Mesenchymal stem cell (in vitro differentiated cells and primary cell): ENCODE measurements at places on chromosomes 1 and 21.

GRCh38 chr1:211935448-211935970 is 99.8 kb downstream of the INTS7 start:
- no peaks in the 10 kb centered on the region for H3K36me3 ChIP-seq
- H3K4me1 ChIP-seq = peaks cover 3% of the 10 kb centered on the region
- no peak for DNase-seq
- no peak overlapping the region for H3K4me3 ChIP-seq
- no peak overlapping the region for H3K27ac ChIP-seq
- peaks cover 11% of the 10 kb centered on the region for H3K27me3 ChIP-seq

- H3K4me1 ChIP-seq = no peaks in the 10 kb centered on the region
- no peak overlapping the region for H3K4me3 ChIP-seq
- H3K27me3 ChIP-seq = no peaks in the 10 kb centered on the region
- H3K36me3 ChIP-seq = no peaks in the 10 kb centered on the region
Observed at GRCh38 chr1:174654560-174654959, 206.8 kb downstream of the GPR52 start.

DNA sequence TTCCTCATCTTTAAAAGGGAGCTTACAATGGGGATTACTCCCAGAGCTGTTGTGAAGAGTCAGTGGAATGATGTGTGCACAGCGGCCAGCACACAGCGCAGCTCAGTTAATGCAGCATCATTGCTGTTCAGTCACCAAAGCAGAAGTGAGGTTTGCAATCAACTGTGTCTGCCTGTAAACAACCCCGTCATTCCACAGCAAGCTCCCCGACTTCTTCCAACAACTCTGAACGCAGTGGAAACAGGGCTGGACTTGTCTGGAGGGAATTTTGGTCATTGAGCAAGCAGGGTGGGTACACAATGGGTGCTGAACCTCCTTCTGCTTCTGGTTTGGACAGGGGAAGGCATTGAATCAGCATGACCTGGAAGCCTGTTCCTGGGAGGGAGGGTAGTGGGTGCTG is 347.4 kb downstream of the PTPRU start:
- DNase-seq = no peak
- H3K4me3 ChIP-seq = no peak overlapping the region
- H3K27ac ChIP-seq = no peak overlapping the region
- H3K27me3 ChIP-seq = peaks cover 5% of the 10 kb centered on the region
- H3K36me3 ChIP-seq = no peaks in the 10 kb centered on the region

DNA sequence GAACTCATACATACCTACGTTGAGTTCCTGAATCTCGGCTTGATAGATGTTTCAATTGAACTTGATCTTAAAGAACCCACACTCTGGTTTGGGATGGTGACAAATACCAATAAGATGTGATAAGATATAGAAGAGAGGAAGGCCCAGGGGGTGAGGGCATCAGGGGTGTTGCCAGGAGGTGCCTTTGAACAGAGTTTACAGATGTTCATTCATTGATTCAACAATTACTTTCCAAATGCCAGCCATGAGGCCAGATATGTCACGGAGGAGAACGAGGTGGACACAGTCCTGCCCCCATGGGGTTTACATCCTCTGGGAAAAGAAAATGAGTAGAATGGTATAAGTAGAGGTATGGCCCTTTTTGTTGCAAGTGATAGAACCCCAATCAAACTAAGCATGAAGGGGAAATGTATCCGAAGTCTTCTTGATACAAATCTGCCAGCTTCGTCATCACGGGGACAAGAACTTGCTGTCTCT is 659 bp downstream of the LRRC71 start:
- H3K4me3 ChIP-seq = no peak overlapping the region
- no peak overlapping the region for H3K27ac ChIP-seq
- H3K4me1 ChIP-seq = peaks cover 24% of the 10 kb centered on the region
- DNase-seq = no peak
- H3K27me3 ChIP-seq = peaks cover 56% of the 10 kb centered on the region

GRCh38 chr1:64936956-64937355 is 29.4 kb downstream of the JAK1 start:
- peaks cover 9% of the 10 kb centered on the region for H3K4me1 ChIP-seq
- no peaks in the 10 kb centered on the region for H3K27me3 ChIP-seq
- H3K36me3 ChIP-seq = no peaks in the 10 kb centered on the region
- no peak overlapping the region for H3K27ac ChIP-seq
- DNase-seq = no peak
